ENCODE measurements at places on chromosomes 7 and 10.

DNA sequence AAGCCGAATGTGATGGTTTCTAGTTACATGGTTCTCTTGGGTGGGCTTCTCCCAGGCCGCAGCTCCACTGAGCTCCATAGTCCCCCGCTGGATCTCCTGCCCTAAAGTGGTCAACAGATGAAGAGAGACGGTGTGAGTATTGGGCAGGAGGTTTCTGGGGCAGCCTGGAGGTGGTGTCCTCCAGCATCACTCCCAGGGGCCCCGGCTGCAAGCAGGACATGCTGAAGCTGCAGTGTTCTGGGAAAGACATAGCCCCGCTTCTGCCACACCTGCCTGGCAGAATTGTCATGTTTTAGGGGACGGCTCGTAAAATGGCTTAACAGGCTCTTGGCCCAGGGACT is 40.4 kb downstream of the CALML3 start:
- no peaks in the 10 kb centered on the region for H3K36me3 ChIP-seq
- H3K27me3 ChIP-seq = peaks cover 7% of the 10 kb centered on the region
- peaks cover 14% of the 10 kb centered on the region for H3K4me1 ChIP-seq
- peak overlapping the region; percentile 89 for H3K27ac ChIP-seq
- no peak overlapping the region for H3K4me3 ChIP-seq
- DNase-seq = no peak

- H3K4me3 ChIP-seq = no peak overlapping the region
- H3K4me1 ChIP-seq = no peaks in the 10 kb centered on the region
- H3K27ac ChIP-seq = no peak overlapping the region
Measured at GRCh38 chr10:2475711-2476217, 591.6 kb upstream of the PFKP start.

DNA sequence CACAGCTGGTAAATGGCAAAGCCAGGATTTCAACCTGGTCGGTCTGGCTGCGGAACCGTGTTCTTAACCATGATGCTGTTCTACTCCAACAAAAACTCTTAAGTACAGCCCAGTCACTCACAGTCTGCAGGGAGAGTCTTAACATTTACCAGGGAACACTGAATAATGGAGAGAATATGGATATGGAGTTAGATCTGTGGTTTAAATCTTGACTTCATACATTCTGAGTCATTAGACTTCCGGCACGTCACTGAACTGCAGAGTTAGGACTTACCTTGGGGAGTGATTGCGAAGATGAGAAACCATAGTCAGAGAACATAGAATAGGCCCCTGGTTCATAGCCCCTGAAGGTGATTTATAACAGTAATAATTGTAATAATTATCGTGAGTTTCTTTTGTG is 61.7 kb downstream of the ADRA2A start:
- H3K27ac ChIP-seq = no peak overlapping the region
- peaks cover 33% of the 10 kb centered on the region for H3K27me3 ChIP-seq
- no peaks in the 10 kb centered on the region for H3K4me1 ChIP-seq
- no peaks in the 10 kb centered on the region for H3K36me3 ChIP-seq
- DNase-seq = no peak

- no peak for DNase-seq
- no peaks in the 10 kb centered on the region for H3K27me3 ChIP-seq
- no peak overlapping the region for H3K27ac ChIP-seq
- no peak overlapping the region for H3K4me3 ChIP-seq
- no peaks in the 10 kb centered on the region for H3K36me3 ChIP-seq
- H3K4me1 ChIP-seq = no peaks in the 10 kb centered on the region
Measured at GRCh38 chr10:95335933-95336699, 45.3 kb upstream of the PDLIM1 start.

Data from activated CD8-positive, alpha-beta T cell treated with anti-CD3 and anti-CD28 coated beads, Interleukin-2, amount 10 ng/mL, durations not matched to agents 7 days and 5 days (primary cell).